ENCODE measurements at places on chromosomes 5 and 9. TPM values are rescaled to one million over a fixed set of nuclear protein-coding genes. Genes with fewer than 3 reads are reported as not detected.
A peak's percentile ranks its signal among the peaks of the same experiment; 100 is the strongest.

DNA sequence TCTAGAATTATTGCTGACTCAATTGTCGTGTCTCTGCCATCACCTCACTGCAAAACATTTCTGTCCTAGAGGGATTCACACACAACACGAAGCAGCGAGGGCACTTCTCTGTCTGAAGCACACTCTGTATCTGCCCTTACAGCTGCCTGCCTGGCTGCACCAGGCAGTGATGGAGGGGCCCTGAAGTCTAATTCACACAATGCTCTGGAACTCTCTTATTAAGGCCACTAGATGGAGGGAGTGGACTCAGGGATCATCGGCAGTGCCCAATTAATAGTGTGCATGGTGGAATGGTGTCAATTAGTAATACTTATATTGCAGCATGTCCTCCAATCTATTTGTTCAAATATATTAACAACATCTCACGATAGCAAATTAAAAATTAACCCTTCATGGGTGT lies 157.5 kb upstream of the MAP1B start:
- peaks cover 3% of the 10 kb centered on the region for H3K36me3 ChIP-seq
- H3K4me3 ChIP-seq = no peak overlapping the region
- no peak overlapping the region for H3K27ac ChIP-seq
- no peak for DNase-seq
- H3K4me1 ChIP-seq = peaks cover 2% of the 10 kb centered on the region

DNA sequence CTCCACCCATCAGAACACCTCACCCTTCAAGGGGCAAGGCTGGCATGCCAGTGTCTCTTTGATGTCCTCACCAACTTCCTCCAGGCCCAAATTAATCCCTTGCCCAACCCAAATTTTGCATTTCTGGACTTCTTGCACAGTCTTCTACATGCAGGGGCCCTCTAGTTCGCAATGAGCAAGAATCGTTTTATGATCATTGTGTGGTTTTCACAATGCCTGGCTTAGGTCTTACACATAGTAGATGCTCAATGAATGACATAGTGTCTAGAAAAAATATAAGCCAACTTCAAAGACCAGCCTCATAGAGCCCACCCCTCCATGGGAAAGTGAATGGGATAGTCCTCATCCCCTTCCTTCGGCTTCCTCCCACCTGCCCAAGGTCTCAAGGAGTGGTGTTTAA lies 9.8 kb upstream of the ESM1 start:
- no peaks in the 10 kb centered on the region for H3K36me3 ChIP-seq
- H3K4me1 ChIP-seq = peaks cover 4% of the 10 kb centered on the region
- H3K27ac ChIP-seq = no peak overlapping the region
- no peak overlapping the region for H3K4me3 ChIP-seq
- H3K27me3 ChIP-seq = peaks cover 15% of the 10 kb centered on the region

- no peak overlapping the region for H3K4me3 ChIP-seq
- H3K4me1 ChIP-seq = peaks cover 48% of the 10 kb centered on the region
- no peaks in the 10 kb centered on the region for H3K36me3 ChIP-seq
- DNase-seq = no peak
- no peaks in the 10 kb centered on the region for H3K27me3 ChIP-seq
Observed at GRCh38 chr5:168318240-168318639, 26.8 kb downstream of the WWC1 start.

DNA sequence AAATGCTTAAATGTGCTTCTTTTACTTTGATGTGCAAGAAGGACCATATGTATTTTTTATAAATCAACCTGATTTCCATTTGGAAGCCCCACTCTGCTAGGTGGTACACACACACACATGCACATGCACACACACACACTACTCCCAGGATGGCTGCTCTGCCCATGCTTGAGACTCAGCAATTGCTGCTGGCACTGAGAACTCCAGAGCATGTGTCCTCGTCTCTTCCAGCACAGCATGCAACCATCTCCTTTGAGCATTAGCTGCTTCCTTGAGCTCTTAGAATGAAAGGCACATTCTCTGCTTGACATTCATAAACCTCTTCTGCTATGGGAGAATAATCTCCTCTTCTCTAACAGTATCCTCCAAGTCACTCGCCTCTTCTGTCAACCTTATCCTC lies 115.9 kb downstream of the FEM1C start:
- H3K4me1 ChIP-seq = no peaks in the 10 kb centered on the region
- no peak overlapping the region for H3K27ac ChIP-seq
- H3K27me3 ChIP-seq = no peaks in the 10 kb centered on the region
- DNase-seq = no peak
- H3K36me3 ChIP-seq = no peaks in the 10 kb centered on the region

- peak overlapping the region; percentile 93 for H3K27ac ChIP-seq
- H3K4me3 ChIP-seq = peak overlapping the region; percentile 67
- H3K36me3 ChIP-seq = no peaks in the 10 kb centered on the region
- peaks cover 82% of the 10 kb centered on the region for H3K4me1 ChIP-seq
- H3K27me3 ChIP-seq = no peaks in the 10 kb centered on the region
Observed at GRCh38 chr5:93299681-93300308, 281.2 kb downstream of the NR2F1-AS1 start.

DNA sequence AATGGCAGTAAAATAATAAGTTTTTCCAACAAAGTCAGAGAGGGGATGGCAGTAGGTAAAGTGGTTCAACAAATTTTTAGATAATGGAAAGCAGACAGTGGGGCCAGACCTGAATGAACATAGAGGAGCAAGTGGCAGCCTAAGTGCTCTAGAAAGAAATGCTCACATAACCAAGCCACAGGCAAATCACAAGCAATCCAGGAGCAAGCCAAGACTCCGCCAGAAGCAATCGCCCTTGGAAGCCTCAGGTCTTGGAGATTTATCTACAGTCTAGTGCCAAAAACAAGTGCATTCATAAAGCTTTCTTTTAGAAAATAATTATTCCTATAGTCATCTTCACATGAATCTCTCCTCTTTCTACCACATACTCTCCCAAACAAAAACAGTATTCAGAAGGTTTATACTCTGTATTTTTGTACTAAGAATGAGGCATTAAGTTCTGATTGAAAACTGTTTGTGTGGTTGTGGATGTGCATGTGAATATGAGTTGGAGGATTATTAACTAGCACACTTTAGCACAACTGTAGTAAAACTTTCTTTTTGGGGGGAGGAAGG lies 375.5 kb downstream of the CDH9 start:
- H3K4me1 ChIP-seq = no peaks in the 10 kb centered on the region
- no peak overlapping the region for H3K27ac ChIP-seq
- DNase-seq = no peak
- H3K27me3 ChIP-seq = no peaks in the 10 kb centered on the region
- H3K4me3 ChIP-seq = no peak overlapping the region
- no peaks in the 10 kb centered on the region for H3K36me3 ChIP-seq

- DNase-seq = no peak
- H3K4me3 ChIP-seq = no peak overlapping the region
- H3K36me3 ChIP-seq = no peaks in the 10 kb centered on the region
- no peaks in the 10 kb centered on the region for H3K27me3 ChIP-seq
Observed at GRCh38 chr9:78291240-78291925, 5.5 kb upstream of the PSAT1 start.

GRCh38 chr5:106121972-106122605 lies 1548.6 kb downstream of the EFNA5 start:
- no peak overlapping the region for H3K27ac ChIP-seq
- no peak overlapping the region for H3K4me3 ChIP-seq
- DNase-seq = peak; percentile 28
- H3K4me1 ChIP-seq = no peaks in the 10 kb centered on the region

- peaks cover 5% of the 10 kb centered on the region for H3K4me1 ChIP-seq
- DNase-seq = no peak
- no peak overlapping the region for H3K27ac ChIP-seq
- peaks cover 3% of the 10 kb centered on the region for H3K27me3 ChIP-seq
Observed at GRCh38 chr5:13932561-13932960, 11.9 kb downstream of the DNAH5 start.

DNA sequence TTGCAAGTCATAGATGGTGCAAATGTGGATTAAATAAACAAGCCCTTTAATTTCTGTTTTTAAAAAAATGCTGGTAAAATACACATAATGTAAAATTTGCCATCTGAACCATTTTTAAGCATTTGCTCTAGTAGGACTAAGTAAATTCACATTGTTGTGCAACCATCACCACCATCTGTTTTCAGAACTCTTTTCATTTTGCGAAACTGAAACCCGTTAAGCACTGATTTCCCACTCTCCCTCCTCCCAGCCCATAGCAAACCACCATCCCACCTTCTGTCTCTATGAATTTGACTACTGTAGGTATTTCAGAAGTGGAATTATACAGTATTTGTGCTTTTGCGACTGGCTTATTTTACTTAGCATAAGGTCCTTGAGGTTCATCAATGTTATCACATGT lies 103.3 kb upstream of the CNTLN start:
- H3K27ac ChIP-seq = no peak overlapping the region
- no peaks in the 10 kb centered on the region for H3K36me3 ChIP-seq
- no peak overlapping the region for H3K4me3 ChIP-seq

DNA sequence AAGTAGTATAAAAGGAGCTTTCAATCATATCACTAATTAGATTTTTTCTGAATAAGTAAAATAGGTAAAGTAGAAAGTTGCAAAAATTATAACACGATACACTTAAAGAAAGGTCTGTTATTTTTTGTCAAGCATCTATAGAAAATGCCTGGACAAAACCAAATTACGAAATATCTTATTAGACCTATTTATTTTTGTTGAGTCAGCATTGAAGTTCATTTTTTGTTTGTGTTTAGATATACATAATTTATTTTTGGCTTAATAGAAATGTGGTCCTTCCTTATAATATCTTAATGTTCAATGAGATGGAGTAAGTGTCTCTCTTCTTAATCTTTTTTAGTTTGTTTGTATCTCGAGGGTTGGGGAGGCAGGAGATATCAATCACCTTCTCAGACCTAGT lies 214.8 kb upstream of the GRIA1 start:
- peaks cover 11% of the 10 kb centered on the region for H3K27me3 ChIP-seq
- H3K36me3 ChIP-seq = no peaks in the 10 kb centered on the region
- H3K4me1 ChIP-seq = no peaks in the 10 kb centered on the region

DNA sequence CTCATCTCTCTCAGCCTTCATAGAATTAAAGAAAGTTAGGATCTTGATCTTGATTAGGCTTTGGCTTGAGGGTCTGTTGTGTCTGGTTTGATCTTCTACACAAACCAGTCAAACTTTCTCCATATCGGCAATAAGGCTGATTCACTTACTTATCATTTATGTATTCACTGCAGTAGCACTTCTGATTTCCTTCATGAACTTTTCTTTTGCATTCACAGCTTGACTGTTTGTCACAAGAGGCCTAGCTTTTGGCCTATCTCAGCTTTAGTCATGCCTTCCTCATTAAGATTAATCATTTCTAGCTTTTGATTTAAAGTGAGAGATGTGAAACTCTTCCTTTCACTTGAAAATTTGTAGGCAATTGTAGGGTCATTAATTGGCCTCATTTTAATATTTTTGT lies 62.8 kb downstream of the SH3RF2 start:
- no peak for DNase-seq
- no peaks in the 10 kb centered on the region for H3K4me1 ChIP-seq
- no peak overlapping the region for H3K4me3 ChIP-seq

GRCh38 chr9:134407121-134407779 lies 81.0 kb downstream of the RXRA start:
- DNase-seq = peak; percentile 63
- H3K4me3 ChIP-seq = peak overlapping the region; percentile 67
- no peaks in the 10 kb centered on the region for H3K36me3 ChIP-seq
- peak overlapping the region; percentile 91 for H3K27ac ChIP-seq
- no peaks in the 10 kb centered on the region for H3K27me3 ChIP-seq
- H3K4me1 ChIP-seq = peaks cover 21% of the 10 kb centered on the region

DNA sequence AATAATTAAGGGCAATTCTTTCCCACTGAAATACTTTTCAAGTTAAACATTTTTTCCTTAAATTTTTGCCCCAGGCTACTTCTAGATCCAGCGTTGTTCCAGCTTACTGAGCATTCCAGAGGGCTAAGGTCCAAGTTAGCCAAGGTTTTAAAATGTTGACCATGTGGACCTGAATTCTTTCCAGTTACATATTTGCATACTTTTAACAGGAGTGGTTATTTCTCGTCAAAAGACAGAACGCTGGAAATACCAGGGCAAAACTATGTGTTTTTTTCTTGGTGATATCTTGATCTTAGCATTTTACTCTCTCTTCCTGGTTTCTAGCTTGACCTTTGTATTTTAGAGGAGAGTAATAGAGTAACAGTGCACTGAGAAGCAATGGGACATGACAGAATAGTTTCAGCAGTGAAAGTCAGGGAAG lies 32.8 kb downstream of the TMC1 start:
- H3K4me3 ChIP-seq = no peak overlapping the region
- H3K27ac ChIP-seq = no peak overlapping the region
- no peaks in the 10 kb centered on the region for H3K27me3 ChIP-seq
- no peaks in the 10 kb centered on the region for H3K36me3 ChIP-seq
- DNase-seq = no peak

DNA sequence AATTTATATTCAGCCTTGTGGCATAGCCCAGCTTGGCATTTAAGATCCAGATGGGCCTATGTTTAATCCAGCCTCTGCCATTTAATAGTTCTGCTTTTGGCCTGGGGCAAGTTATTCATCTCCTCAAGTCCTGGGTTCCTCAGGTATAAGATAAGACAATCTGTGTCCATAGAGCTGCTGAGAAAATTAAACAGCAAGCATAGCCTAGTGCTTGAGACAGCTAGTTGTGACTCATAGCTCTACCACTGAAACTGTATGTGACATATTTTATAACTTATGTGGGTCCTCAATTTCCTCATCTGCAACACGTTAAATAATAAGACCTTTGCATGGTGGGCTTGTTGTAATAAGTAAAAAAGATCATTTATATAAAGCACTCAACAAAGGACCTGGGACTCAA lies 53.3 kb upstream of the ATP10B start:
- H3K4me3 ChIP-seq = no peak overlapping the region
- H3K27me3 ChIP-seq = peaks cover 11% of the 10 kb centered on the region
- H3K4me1 ChIP-seq = peaks cover 4% of the 10 kb centered on the region
- DNase-seq = no peak
- H3K27ac ChIP-seq = no peak overlapping the region
- no peaks in the 10 kb centered on the region for H3K36me3 ChIP-seq

DNA sequence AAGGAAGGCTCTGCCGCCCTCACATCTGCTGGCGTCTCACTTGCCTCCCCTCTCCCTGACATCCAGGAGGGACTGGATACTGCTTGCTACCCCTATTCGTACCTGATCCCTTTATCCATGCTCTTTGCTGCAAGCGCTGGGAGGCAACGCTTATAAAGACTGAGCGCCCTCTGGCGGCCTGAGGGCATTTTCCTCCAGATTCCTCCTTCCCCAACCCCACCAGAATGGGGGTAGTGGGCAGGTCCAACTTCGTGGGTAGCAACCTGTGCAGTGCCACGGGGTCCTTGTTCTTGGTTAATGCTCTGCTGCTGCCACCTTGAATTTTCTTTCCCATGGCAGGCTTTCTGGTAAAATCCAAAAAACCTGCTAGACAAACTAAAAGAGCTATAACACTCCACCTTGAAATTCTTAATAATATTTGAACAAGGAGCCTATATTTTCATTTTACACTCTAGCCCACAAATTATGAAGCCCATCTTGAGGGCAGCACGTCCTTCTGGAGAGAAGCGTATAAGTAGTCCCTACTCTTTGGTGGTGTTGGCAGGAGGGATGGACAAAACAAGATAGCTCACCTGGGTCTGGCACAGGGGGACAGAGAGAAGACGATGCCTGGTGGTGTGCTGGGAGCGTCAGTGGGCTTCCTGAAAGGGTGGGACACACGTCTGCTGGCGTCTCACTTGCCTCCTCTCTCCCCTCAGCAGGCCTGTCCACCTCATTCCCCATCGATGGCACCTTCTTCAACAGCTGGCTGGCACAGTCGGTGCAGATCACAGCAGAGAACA lies 52.5 kb downstream of the JADE2 start:
- no peak overlapping the region for H3K27ac ChIP-seq
- DNase-seq = peak; percentile 84
- H3K4me3 ChIP-seq = no peak overlapping the region
- peaks cover 6% of the 10 kb centered on the region for H3K4me1 ChIP-seq

EGFL7 gene
- total RNA-seq = 14.1 TPM

ACTBL2 gene
- total RNA-seq = not detected

ANKRA2 gene
- 17.1 TPM for total RNA-seq

CNTFR gene
- 115 TPM for total RNA-seq

KDM3B gene
- 104 TPM for total RNA-seq

SLC36A3 gene
- not detected for total RNA-seq

PCAT7 gene
- 8.6 TPM for total RNA-seq

SHC3 gene
- total RNA-seq = 17.7 TPM
